Activated T-cell treated with anti-CD3 and anti-CD28 coated beads, Interleukin-2, amount 50 U/mL, for 72 hours (primary cell): ENCODE measurements at places on chromosomes 16 and 17. TPM values are rescaled to one million over a fixed set of nuclear protein-coding genes. Genes with fewer than 3 reads are reported as not detected.

DNA sequence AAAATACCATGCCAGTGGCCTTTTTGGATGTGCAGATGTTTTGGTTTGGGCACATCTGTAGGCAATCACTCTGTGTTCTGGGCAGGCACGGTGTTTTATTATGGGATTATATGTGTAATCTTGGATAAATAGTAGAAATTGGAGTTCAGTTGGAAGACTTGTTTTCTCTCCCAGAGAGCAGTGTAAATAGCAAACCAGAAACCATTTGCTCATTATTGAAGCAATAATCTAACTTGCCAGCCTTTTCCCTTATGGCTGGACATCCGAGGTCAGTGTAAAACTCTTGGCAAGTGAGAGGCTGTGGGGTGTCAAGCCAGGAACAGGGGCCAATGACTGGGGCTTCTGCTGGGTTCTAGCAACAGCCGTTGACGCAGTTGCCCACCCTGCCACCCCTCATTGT lies 69.9 kb downstream of the IRX3 start:
- DNase-seq: no peak
- H3K4me3 ChIP-seq: no peak overlapping the region
- H3K4me1 ChIP-seq: no peaks in the 10 kb centered on the region
- no peak overlapping the region for H3K27ac ChIP-seq
- H3K27me3 ChIP-seq: no peaks in the 10 kb centered on the region
- H3K36me3 ChIP-seq: no peaks in the 10 kb centered on the region

DNA sequence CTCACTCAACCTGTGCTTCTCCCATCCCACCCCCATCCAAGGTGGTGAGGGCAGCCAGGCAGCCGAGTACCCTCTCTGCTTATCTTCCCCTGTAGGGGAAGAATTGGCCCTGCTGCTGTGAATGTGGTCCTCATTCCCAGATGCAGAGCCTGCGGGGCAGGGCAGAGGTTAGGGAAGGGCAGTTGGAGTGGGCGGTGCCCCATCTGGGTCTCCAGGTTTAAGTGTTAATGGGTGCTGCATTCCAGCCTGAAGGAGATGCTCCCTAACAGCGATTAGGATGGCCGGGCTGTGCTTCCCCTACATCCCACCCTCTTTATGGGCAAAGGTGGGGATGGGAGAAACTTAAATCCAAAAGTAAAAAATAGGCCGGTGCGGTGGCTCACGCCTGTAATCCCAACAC lies 12.1 kb downstream of the TMEM95 start:
- H3K27me3 ChIP-seq: no peaks in the 10 kb centered on the region
- H3K4me3 ChIP-seq: no peak overlapping the region
- H3K27ac ChIP-seq: no peak overlapping the region
- no peak for DNase-seq

The FOXF1 gene
- total RNA-seq: not detected

GRCh38 chr16:55077266-55077665 lies 146.6 kb downstream of the IRX5 start:
- no peak overlapping the region for H3K27ac ChIP-seq
- DNase-seq: no peak
- peaks cover 7% of the 10 kb centered on the region for H3K27me3 ChIP-seq
- no peaks in the 10 kb centered on the region for H3K4me1 ChIP-seq
- no peaks in the 10 kb centered on the region for H3K36me3 ChIP-seq

GRCh38 chr17:1573932-1574696 lies 11.5 kb upstream of the PITPNA start:
- peaks cover 10% of the 10 kb centered on the region for H3K4me1 ChIP-seq
- peak; percentile 81 for DNase-seq
- no peak overlapping the region for H3K4me3 ChIP-seq
- H3K27ac ChIP-seq: no peak overlapping the region
- H3K27me3 ChIP-seq: no peaks in the 10 kb centered on the region

DNA sequence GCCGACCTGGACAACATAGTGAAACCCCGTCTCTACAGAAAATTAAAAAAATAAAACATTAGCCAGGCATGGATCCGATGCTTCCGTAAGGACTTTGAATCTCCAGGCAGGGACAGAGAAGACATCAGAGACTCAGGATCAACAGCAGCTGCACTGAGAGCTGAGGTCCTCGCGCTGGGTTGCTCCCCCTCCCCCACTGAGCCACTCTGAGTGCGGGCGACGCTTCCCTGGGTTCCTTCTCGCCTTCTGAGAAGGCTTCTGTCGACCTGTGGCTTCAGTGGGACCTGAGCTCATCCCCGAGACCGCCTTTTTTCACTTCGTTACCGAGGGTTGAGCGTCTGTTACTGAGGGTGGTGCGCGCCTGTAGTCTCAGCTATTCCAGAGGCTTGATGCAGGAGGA lies 20.4 kb downstream of the ACTG1 start:
- no peak overlapping the region for H3K27ac ChIP-seq
- H3K36me3 ChIP-seq: no peaks in the 10 kb centered on the region
- no peak for DNase-seq
- H3K4me3 ChIP-seq: no peak overlapping the region
- peaks cover 20% of the 10 kb centered on the region for H3K27me3 ChIP-seq
- peaks cover 2% of the 10 kb centered on the region for H3K4me1 ChIP-seq

The TAT gene
- not detected for total RNA-seq

DNA sequence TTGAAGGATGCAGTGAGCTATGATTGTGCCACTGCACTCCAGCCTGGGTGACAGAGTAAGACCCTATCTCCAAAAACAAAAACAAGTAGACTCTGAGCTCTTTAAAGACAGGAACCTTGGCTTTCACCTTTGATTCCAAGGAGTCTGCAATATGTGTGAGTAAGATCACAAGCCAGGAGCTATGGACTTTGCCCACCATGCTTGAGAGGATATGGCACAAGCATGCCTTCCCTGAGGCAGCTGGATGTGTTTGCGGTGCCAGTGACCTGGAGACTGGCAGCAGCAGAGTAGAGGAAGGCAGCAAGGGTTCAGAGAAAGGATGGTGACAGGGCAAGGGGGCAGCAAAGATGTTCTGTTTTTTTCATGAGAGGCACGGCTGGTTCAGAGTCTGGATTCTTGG lies 14.5 kb upstream of the PRKCA start:
- no peak overlapping the region for H3K27ac ChIP-seq
- H3K4me3 ChIP-seq: no peak overlapping the region
- H3K4me1 ChIP-seq: peaks cover 20% of the 10 kb centered on the region
- H3K27me3 ChIP-seq: no peaks in the 10 kb centered on the region
- no peak for DNase-seq
- no peaks in the 10 kb centered on the region for H3K36me3 ChIP-seq

GRCh38 chr17:58521680-58522079 lies 7.2 kb upstream of the MTMR4 start:
- H3K27me3 ChIP-seq: no peaks in the 10 kb centered on the region
- H3K4me3 ChIP-seq: no peak overlapping the region
- H3K36me3 ChIP-seq: no peaks in the 10 kb centered on the region
- DNase-seq: no peak
- peaks cover 6% of the 10 kb centered on the region for H3K4me1 ChIP-seq

- H3K27ac ChIP-seq: peak overlapping the region; percentile 28
- H3K4me1 ChIP-seq: no peaks in the 10 kb centered on the region
- H3K4me3 ChIP-seq: no peak overlapping the region
- DNase-seq: no peak
- H3K27me3 ChIP-seq: no peaks in the 10 kb centered on the region
These were observed 51.4 kb upstream of the ENDOV start for GRCh38 chr17:80363518-80364090.

DNA sequence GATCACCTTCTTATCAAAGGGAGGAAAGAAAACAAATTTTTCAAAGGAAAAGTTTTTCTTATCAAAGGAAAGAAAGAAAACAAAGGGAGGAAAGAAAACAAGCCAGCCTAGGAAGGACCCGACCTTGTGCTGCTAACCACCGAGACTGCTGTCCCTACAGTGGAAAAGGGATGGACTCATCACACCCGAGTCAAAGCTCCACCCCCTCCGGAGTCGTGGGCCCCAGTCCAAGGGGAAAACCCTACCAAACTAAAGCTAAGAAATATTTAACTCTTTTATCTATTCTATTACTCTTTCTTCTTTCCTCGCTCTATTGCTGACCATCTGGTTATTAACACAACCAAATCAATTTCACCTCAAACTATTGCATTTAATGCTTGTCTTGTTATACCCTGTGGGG lies 6.1 kb upstream of the ENDOV start:
- no peak overlapping the region for H3K27ac ChIP-seq
- H3K4me1 ChIP-seq: peaks cover 7% of the 10 kb centered on the region
- no peaks in the 10 kb centered on the region for H3K36me3 ChIP-seq
- H3K4me3 ChIP-seq: no peak overlapping the region
- DNase-seq: no peak

DNA sequence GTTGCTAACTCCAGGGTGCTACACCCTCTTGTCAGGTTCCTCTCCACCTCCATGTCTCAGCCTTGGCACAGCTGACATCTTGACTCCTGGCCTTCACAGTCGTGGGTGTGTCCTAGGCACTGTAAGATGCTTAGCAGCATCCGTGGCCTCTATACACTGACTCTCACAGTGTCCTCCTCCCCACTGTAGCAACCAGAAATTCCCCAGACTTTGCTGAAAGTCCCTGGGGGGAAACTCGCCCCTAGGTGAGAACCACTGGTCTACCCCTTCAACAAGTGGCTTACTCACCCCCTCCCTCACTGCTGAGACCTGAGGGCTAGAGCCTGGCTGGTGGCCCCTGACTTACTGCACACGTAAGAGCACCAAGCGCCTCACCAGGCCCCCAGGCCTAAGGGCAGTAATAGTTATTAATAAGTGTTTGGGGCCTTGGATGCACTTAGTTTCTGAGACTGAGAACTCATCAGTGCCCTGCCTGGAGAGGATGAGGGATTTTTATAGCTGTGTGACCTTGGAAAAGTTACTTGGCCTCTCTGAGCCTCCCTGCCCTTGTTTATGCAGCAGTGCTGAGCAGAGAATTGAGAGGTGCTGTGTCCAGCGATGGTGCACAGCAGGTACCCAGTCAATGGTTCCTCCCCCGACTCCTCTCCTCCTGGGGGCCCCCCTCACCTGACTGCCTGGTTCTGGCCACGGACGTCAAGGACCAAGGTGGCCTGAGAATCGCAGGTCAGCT lies 67.1 kb downstream of the RMI2 start:
- no peaks in the 10 kb centered on the region for H3K36me3 ChIP-seq
- H3K27me3 ChIP-seq: no peaks in the 10 kb centered on the region
- peaks cover 4% of the 10 kb centered on the region for H3K4me1 ChIP-seq
- H3K4me3 ChIP-seq: no peak overlapping the region
- H3K27ac ChIP-seq: no peak overlapping the region
- no peak for DNase-seq

GRCh38 chr17:43533699-43534098 lies 12.4 kb downstream of the ETV4 start:
- H3K36me3 ChIP-seq: no peaks in the 10 kb centered on the region
- no peaks in the 10 kb centered on the region for H3K27me3 ChIP-seq
- H3K4me1 ChIP-seq: peaks cover 10% of the 10 kb centered on the region
- no peak overlapping the region for H3K4me3 ChIP-seq
- no peak overlapping the region for H3K27ac ChIP-seq

GRCh38 chr16:15928261-15929104 lies 20.9 kb upstream of the ABCC1 start:
- DNase-seq: no peak
- no peaks in the 10 kb centered on the region for H3K36me3 ChIP-seq
- no peaks in the 10 kb centered on the region for H3K27me3 ChIP-seq

DNA sequence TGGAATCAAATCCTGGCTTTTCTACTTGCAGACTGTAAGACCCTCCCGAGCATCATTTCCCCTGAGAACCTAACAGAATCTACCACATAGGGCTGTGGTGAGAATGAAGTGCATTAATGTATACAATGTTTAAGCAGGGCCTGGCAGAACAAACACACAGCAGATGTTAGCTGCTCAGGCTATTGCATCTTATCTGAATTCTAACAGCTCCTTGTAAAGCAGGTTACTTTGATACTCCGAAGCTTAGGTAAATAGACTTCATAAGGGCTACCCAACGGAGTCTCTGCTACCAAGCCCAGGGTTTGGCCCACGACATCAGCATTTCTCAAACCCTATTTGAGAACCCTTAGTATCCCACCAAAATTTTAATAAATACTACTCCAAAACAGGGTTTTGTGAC lies 24.4 kb upstream of the NOS2 start:
- DNase-seq: no peak
- H3K27ac ChIP-seq: no peak overlapping the region
- H3K4me1 ChIP-seq: no peaks in the 10 kb centered on the region

DNA sequence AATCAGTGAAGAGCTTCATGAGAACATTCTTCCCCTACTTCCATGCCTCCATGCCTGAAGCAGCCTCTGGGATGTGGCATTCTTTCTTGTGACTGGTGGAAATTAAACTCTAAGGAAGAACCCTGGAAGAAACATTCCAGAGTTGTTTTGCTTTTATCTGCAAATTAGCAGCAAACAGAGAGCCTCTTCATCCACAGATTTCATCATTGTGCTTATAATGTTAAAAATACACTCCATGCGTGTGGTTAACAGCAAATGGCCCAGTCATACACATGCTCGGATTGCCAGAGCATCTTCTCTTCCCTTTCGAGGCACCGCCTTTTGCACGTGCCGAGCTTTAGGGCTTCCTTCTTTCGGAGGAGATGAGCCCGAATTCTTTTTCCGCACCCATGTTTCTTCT lies 411.3 kb downstream of the SNX29 start:
- no peaks in the 10 kb centered on the region for H3K36me3 ChIP-seq
- H3K27ac ChIP-seq: no peak overlapping the region
- no peaks in the 10 kb centered on the region for H3K27me3 ChIP-seq
- H3K4me3 ChIP-seq: no peak overlapping the region

The PEX12 gene
- 7.2 TPM for total RNA-seq

GRCh38 chr17:81259058-81259605 lies 20.0 kb downstream of the NDUFAF8 start:
- H3K27ac ChIP-seq: no peak overlapping the region
- H3K4me3 ChIP-seq: no peak overlapping the region

DNA sequence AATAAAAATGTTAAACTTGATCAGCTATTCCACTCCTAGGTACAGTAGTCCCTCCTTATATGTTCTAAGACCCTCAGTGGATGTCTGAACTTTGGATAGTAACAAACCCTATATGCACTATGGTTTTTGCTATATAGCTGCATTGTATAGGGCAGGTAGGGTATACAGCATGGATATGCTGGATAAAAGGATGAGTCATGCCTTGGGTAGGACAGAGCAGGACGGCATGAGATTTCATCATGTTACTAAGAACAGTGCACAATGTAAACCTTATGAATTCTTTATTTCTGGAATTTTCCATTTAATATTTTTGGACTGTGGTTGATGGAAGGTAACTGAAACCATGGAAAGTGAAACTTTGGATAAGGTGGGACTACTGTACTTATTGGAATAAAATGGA lies 235.1 kb downstream of the CEP112 start:
- no peaks in the 10 kb centered on the region for H3K27me3 ChIP-seq
- DNase-seq: no peak
- peaks cover 3% of the 10 kb centered on the region for H3K36me3 ChIP-seq
- no peak overlapping the region for H3K27ac ChIP-seq

DNA sequence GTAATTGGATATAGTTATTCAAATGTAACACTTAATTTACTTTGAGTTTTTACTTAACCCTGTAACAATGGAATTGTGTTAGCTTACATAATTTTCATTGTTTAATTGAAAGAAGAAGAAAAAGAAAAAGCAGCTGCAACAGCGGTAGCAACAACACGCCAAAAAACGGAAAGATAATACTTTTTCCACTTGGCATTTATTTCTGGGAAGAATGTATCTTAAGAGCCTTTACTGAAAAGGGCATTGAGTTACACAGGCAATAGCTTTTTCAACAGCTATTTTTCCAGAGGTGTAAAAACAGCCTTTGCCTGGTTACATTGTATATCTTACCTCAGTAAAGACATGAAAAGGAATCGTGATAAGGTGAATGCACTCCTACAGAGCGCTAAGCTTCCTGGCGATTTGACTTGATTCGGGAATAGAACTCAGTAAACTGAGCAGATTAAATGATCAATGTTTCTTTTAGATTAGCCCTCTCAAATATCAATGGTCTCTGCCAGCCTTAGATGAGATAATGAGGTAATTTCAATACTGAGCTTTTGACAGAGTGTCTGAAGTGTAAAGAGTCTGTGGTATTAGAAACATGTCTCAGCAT lies 311.3 kb downstream of the CDH13 start:
- no peak overlapping the region for H3K4me3 ChIP-seq
- H3K4me1 ChIP-seq: no peaks in the 10 kb centered on the region
- peaks cover 4% of the 10 kb centered on the region for H3K36me3 ChIP-seq
- DNase-seq: no peak

The ABCC6 gene
- not detected for total RNA-seq
